ENCODE measurements at places on chromosomes 4 and X.
A peak's percentile ranks its signal among the peaks of the same experiment; 100 is the strongest.

DNA sequence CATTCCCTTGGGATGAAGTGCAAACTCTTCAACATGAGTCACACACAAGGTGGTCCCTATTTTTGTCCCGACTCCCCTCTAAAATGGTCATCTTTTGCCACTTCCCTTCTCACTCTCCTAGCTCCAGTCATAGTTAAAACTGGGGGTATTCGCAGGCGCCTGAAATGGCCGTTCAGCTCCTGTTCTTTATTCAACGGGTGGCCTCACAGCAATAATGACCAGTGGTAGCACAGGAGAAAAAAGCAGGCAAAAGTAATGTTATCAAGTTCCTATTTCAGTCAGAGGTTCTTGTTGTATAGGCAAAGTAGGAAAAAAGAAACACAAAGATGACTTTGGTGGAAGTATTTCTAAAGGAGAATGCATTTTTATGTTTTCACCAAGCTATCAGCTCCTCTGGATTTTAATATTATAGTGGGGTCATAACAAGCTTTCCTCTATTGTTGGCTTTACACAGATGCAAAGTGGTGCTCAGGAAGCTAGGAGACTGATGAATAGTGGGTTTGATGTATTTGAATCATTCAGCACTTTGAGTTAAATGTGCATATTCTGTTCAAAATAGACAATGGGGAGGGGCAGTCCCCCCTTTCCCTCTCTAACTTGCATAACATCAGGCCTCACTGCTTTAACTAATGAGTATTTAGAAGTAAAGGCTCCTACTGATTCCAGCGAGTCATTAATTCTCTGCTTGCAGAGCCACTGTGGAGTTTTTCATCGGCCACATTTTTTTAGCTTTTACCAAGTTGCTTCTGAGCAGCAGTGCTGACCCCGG lies 171.2 kb upstream of the NDP start:
- DNase-seq = no peak

- no peak for DNase-seq
Measured at GRCh38 chrX:44039556-44039955, 66.4 kb upstream of the NDP start.

DNA sequence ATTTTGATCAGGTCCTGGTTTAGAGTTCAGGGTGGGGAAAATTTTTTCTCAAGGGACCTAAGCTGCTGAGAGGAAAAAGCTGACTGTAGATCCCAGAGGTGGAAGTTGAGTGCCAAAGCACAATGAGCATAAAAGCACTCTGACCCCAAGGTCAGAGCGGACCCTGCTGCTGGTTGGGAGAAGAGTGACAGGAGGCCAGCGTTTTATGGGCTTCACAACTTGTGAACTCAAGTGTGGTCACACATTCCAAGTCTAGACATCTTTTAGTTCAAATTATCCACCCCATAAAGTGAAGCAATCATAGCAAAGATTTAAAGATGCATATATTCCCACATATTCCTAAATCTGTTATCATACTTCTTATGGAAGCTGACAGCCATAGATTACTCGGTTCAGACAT lies 220.3 kb downstream of the CHIC2 start:
- no peak for DNase-seq

- DNase-seq = peak; percentile 66
Measured at GRCh38 chr4:14888790-14889572, 113.3 kb upstream of the CPEB2 start.

DNA sequence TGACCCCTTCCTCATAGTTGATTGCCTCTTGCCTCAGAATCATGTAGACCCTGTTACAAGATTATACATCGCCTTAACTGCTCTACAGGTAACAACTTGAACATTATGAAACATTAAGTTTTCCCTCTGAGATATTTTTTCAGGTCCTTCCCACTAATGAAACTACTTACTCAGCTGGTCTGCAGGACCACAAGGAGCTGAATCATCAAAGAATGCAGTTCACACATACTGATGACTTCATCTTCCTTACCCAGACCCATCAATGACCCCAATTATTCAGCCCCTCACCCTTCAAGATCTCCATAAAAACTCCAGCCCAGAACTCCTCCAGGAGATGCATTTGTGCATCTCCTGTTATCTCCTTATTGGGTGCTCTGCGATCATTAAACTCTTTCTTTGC lies 720.9 kb downstream of the RAPGEF2 start:
- DNase-seq = no peak
